NCI-H460 (cell line): ENCODE measurements at places on chromosomes 6 and 20. TPM values are rescaled to one million over a fixed set of nuclear protein-coding genes. Genes with fewer than 3 reads are reported as not detected.

The KHDC1L gene
- total RNA-seq: not detected in 2 replicates

GRCh38 chr20:39258253-39258652 is 296.1 kb downstream of the DHX35 start:
- no peak for DNase-seq

DNA sequence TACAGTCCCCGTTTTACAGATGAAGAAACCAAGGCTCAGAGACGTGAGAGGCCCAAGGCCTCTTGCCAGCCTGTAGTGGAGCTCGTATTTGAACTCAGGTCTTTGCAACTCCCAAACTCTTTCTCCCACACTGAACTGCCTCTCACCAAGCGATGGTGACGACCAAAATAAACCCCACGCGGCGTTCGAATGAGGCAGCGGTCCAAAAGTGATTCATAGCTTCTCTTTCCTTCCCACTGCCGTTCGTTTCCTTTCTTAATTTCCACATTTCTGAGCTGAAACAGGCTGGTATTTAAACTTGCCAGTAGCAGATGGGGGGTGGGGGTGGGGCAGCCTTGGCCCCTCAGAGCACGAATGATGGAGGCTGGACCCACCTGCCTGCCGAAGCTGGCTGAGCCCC is 252.9 kb upstream of the KCNG1 start:
- no peak for DNase-seq

DNA sequence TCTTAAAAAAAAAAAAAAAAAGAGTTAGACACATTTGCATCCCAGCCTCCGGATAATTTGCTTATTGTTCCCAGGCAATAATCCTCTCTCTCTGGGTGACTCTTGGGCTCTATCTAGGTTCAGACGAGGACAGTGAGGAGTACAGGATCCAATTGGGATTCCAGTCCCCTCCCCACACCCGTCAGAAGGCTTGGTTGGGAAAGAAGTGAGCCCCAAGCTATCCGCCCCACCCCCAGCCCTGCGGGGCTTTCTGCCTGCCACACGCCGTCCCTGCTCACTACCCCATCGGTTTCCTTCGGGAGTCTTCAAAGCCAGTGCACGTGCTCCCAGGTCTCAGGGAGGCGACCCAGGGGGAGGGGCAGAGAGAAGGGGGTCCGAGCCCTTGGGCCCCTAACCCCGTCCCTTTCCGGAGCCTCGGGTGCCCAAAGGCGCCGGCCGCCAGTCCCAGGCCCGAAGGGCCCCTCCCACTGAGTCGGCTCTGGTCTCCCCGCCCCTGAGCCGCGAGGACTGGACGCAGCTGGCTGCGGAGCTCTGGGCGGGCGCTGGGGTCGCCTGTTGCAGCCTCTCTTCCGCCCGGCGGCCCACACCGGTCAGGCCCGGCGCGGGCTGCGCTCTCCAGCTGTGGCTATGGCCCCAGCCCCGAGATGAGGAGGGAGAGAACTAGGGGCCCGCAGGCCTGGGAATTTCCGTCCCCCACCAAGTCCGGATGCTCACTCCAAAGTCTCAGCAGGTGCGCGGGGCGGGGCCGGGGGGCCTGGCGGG is 2.5 kb downstream of the MYMX start:
- DNase-seq: no peak

GRCh38 chr20:46349742-46350056 is 41.4 kb upstream of the CDH22 start:
- no peak for DNase-seq
